SJCRH30 (cell line): ENCODE measurements at places on chromosomes 4 and X. TPM values are rescaled to one million over a fixed set of nuclear protein-coding genes. Genes with fewer than 3 reads are reported as not detected.

NAT8L gene
- total RNA-seq: 1.5 and 1.7 TPM in 2 replicates

SMIM20 gene
- 40.6 and 49.1 TPM in 2 replicates for total RNA-seq

SPANXN3 gene
- not detected in 2 replicates for total RNA-seq

ARHGAP36 gene
- not detected in 2 replicates for total RNA-seq

PRSS12 gene
- total RNA-seq: 8.2 and 9.9 TPM in 2 replicates

UGT2B7 gene
- not detected in 2 replicates for total RNA-seq

SORBS2 gene
- not detected in 2 replicates for total RNA-seq

- DNase-seq: no peak
Observed at GRCh38 chr4:150357829-150358228, 224.1 kb upstream of the MAB21L2 start.

DNA sequence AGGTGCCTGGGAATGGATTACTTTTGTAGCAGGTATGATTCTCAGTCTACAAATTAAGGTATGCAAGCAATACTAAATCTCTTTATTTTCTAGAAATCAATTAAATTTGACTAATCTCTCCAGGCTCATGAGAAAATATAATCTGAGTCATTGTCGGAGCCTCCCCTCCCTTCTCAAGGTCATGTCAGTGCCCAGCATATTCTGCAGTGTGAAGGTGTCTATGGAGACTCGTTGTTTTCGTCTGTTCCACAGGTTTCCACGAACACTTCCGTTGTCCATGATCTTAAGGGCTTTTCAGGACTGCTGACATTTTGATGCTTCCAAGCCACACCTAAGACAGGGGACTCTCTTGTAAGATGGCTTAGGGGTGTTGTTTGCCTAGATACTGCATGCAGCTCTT is 56.6 kb upstream of the SCOC start:
- DNase-seq: no peak

GRCh38 chr4:26319949-26320537 is 771 bp upstream of the RBPJ start:
- DNase-seq: peak; percentile 70

DNA sequence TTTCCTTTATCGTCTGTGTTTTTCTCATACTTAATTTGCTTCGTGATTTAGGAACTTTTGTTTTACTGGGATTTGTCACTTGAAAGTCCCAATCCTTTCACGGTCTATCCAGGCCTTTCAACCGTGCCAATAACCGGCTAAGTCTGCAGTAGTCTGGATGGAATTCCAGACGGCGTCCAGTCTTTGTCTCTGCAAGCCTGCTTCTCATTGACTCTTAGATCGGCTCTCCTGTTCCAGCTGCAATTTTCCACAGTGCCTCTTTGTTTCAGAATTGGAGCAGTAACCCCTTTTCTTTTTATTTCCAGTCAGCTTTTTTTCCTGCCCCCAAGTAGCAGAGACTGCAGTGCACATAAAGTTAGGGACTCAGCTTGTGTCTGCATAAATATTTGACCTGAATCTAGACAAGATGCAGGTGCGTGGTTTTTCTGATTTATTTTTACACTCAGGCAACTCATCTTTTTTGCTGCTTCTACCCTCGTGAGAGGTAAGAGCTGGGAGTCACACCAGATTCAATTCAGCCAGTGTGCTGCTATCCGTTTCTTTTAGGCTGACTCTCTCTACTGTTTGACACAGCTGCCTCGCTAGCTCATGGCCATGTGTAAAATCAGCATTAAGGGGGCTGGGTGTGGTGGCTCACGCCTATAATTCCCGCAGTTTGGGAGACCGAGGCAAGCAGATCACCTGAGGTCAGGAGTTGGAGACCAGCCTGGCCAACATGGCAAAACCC is 37.4 kb upstream of the DHRSX start:
- peak; percentile 56 for DNase-seq

DNA sequence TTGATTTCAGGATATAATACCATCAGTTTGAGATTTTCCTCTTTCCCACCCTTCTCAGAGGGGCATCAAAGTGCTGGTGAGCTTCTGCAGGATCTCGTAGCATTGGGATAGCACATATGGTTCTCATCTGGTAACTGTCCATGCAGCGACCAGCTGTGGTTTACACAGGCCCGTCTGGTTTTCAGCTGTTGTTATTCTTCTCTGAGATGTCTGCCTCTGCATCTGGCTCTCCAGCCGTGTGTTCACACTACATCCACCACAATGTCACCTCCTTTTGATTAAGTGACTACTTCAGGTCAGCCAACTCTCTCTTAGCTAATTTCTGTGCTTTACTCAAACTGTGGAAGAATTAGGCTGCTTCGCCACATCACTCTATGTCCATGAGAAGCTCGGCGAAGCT is 676.7 kb upstream of the TENM3 start:
- DNase-seq: peak; percentile 47

DNA sequence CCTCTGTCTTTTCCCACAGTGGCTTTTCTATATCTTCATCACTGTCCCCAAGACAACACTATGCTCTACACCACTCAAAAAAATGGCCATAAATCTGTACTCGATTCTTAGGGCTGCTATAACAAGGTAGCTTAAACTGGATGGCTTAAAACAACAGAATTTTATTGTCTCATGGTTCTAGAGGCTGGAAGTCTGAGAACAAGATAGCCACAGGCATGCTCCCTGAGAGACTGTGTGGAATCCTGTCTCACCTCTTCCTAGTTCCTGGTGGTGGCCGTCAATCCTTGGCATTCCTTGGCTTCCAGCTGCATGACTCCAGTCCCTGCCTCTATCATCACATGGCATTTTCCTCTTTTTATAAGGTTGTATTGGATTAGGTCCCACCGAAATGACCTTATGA is 70.7 kb upstream of the DCLK2 start:
- DNase-seq: no peak

DNA sequence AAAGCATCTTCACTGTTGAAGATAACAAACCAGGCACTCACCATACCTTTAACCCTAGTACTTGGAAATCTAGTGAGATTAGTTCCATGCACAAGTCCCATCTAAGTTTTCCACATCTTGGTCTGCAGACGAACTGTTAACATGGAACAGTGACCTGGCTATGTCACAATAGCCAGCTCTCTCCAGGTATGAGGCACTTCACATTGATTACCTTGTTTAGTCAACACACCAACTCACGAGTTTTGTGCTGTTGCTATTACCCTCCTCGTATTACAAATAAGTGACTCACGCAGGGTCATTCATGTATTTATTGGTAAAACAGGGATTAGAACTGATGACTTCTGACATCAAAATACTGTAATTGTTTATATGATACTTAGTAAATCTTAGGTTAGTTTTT is 36.4 kb upstream of the FRAS1 start:
- DNase-seq: no peak

GRCh38 chr4:133156556-133156955 is 7.5 kb downstream of the PCDH10 start:
- DNase-seq: no peak

DNA sequence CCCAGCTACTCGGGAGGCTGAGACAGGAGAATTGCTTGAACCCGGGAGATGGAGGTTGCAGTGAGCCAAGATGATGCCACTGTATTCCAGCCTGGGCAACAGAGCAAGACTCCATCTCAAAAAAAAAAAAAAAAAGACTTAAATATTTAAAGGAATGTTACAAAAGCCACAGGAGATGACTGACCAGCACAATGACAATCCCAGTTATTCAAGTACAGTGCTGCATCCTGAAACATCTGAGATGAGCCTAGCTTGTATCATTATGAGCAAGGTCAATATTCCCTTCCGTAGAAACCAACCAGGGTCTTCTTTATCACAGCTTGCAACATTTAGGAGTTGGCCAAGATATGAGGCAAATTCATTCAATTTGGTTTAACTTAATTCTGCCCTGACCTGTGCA is 38.6 kb downstream of the LNX1 start:
- DNase-seq: no peak

DNA sequence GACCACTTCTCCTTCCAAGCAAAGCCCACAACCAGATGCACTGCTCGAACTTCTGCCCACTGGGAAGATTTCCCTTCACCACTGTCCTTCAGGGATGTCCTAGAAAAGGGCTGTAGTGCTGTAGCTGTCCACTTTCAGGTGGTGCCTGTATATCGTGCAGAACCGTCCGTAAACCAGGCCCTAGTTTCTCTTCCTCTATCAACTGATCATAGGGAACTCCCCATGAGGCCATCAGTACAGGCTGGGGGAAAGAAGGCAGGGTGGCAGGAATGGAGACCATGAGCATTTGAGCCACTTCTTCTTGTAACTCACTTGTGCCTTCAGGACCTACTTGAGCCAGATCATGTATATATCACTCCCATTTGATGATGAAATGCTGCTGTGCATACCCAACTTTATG is 57.3 kb upstream of the FAM9B start:
- DNase-seq: no peak

DNA sequence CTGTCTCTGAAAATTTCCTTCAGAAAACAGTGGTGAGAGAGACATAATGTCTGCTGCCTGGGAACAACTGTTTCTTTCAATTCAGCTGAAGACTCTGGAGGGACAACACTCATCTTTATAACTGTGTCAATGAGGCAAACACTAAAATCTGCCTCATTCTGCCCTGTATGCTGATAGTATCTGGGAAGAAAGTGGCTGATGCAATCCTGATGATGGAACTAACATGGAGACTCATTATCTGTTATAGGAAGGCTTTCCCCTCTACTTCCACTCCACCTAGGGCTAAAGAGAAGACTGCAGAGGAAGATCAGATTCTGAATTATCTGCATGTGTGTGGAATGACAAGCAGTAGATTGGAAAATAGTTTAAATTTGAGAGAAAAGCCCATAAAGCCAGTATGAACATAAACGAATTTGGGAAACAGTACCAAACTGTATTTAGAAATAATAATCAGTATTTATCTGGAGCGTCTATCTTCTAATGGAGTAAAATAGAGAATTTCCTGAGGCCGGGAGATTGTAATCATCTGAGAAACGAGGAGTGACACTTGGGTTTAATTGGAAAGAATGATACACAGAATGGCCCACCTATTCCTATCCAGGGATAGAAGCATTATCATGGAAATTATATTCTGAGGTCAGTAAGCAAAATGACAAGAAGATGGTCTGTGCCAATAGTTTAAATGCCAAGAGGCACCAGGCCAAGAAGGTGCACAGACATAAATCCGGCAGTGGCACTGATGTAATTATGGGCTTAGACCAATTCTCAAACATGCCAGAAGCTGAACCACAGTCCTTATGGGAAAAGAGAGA is 85.4 kb downstream of the SHISA3 start:
- DNase-seq: no peak

DNA sequence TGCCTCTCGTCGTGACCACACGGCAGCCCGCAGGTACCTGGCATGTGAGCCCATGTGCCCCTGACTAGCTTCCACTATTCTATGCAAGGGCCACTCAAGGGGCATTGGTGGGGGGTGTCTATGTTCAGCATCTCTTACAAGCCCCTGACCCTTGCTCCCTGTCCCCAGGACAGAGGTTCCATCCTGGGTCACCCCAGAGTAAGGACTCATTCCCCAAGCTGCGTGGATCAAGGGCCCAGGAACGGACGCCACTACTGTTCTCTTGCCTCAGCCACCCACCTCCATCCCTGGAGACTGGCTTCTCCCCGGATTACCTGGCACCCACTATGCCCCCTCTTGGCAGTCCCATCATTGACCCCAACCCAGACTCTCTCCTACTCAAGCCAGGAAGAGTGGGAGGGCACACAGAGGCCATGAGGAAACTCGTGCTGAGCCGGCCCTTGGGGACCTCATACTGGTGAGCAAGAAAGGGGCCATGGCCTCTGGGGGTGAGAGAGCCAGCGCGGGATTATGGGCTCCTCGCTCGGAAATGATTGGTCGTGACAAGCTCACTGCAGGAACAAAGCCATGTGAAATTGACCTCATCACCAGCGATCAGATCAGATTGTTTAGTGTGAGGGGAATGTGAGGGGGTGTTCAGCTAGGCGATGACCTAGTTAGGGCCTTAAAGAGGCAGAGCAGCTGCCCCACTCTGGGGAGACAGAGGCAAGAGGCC is 50.1 kb upstream of the PJA1 start:
- no peak for DNase-seq

DNA sequence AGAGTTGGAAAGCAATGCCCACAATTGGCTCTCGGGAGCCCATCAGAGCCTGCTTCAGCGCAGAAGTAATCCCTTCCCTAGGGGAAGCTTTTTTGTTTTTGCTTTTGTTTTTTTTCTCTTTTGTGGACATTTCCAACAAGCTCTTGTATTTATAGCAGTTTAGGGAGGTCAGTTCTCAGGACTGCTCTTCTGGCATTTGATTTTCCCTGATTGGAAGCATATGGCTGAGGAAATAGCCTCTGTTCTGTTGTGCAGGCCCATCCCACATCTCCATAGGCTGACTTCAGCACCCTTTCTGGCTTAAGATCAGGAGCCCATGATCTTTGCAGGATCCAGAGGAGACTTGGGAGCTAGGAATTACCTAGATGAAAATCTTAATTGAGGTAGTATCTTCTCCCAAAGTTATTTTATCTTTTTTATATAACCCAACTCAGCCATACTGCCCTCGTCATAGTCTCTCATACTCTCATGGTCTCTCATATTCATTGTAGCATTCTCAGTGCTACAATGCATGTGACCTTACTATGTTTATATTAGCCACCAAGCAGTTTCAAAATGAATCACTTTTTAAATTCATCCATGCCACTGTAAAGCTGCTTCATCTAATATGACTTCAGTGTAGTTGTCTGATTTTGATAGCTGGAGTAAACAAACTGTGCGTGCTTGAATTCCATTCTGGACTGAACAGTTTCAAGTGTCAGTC is 16.7 kb downstream of the PAGE4 start:
- DNase-seq: no peak

DNA sequence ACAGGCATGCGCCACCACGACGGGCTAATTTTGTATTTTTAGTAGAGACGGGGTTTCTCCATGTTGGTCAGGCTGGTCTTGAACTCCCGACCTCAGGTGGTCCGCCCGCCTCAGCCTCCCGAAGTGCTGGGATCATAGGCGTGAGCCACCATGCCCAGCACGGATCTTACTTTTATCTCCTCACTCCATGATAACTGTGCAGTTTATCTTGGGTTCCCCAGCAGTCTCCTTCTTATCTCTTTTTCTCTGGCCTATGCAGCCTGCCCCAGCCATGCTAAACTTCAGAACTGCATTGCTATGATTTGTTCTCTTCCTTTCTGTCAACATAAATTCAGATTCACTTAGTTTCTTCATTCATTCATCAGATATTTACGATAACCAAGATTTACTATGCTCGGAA is 22.4 kb downstream of the PAGE1 start:
- no peak for DNase-seq

- peak; percentile 19 for DNase-seq
Observed at GRCh38 chrX:143788265-143788664, 67.7 kb upstream of the SPANXN2 start.
